Mesendoderm (in vitro differentiated cells): ENCODE measurements at places on chromosomes 3 and 15.
A peak's percentile ranks its signal among the peaks of the same experiment; 100 is the strongest.

DNA sequence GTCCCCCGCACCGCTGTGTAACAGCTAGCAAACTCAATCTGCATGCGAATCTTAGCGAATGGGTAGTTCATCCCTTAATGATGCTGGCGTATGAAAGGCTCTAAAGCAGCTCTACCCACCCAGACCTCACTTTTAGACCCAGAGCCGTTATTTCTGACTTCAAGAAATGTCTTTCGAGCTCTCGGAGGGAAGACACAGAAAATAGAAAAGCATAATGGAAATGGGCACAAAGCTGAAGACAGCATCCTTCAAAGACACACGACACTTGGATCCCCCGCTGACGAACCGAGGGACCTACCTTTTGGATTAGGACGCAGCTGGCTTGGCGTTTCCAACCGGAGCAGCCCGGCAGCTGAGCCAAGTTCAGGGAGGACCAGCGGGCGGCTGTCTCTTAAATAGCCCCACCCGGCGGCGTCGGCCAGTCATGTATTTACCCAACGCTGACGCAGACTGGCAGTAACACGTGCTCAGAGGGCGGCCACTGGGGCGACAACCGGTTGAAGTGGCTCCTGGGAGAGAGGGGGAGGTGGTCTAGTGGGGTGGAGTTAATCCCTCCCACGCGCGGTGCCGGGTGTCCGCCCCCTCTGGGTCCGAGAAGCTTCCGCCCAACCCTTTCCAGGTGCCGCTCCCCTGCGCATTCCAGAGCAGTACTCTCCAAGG lies 1.5 kb downstream of the CCK start:
- DNase-seq = peak; percentile 77

GRCh38 chr15:32923176-32923575 lies 205.4 kb downstream of the GREM1 start:
- DNase-seq = no peak

DNA sequence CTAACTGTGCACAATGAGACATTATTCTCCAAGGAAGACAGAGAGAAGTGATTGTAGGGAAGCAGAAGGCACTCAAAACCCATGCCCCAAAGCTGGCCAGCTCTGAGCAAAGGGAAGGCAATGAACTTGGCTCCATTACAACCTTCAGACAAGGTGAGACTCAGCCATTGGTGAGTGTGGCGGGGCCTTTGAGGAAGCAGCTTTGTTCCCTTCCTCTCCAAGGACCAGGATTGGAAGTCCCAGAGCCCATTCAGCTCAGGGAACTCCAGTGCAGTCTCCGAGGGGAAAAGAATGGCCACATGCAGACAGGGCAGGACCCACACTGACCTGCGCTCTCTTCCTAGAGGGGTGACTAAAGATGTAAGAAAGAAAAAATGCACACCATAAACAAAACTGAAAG lies 23.1 kb downstream of the HEG1 start:
- no peak for DNase-seq

- DNase-seq = no peak
Measured at GRCh38 chr3:17577796-17578520, 164.5 kb downstream of the TBC1D5 start.

- DNase-seq = no peak
Measured at GRCh38 chr3:1583044-1583443, 490.2 kb downstream of the CNTN6 start.

- no peak for DNase-seq
Measured at GRCh38 chr3:123593381-123593780, 8.5 kb upstream of the HACD2 start.

DNA sequence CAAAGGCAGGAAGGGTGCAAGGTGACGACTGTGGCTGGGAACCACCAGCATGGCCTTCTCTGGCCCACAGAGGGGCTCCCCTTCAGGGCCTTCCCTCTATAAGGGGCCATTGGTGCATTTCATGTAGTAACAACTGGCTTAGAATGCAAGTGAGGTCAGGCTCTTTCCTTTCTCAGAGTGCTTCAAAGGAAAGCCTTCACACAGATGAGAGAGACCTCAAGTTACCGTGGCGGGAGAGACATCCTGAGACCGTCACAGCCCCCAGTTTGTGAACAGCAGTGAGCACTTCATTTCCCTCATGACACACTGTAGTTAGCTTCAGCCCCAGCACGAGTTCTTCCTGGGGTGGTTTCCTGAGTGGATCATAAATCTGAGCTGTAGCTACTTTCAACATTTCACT lies 96.6 kb upstream of the LIMD1 start:
- no peak for DNase-seq

- no peak for DNase-seq
Measured at GRCh38 chr3:197989651-197990050, 29.6 kb downstream of the LMLN start.

DNA sequence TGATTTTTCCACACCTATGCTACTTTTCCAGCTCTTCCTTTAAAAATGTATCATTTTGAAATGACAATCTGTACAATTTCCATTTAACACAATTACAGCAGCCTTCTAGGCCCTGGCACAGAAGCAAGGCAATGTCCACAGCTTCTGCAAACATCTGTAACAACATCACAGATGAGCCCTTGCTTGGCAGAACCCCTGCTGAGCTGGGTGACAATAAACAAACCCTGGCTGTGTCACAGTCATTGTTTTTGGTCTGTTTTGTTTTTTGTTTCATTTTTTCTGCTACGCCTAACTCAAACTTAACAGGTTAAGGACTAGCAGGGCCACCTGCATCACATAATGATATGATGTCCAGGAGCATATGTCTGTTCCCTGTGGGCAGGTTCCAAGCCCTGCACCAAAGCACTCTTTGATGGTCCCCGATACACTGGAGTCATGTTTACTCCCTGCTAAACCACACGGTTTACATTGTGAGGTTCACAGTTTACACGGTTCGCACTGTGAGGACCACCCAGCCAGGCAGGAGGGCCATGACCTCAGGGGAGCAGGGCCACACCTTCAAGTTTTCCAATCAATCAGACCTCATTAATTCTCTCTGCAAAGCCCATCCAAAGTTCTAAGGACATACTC lies 186.8 kb upstream of the CHRNA7 start:
- DNase-seq = no peak

GRCh38 chr15:40858706-40859105 lies 14.9 kb downstream of the SPINT1 start:
- no peak for DNase-seq

GRCh38 chr3:9121366-9122001 lies 128.0 kb downstream of the SRGAP3 start:
- DNase-seq = no peak

GRCh38 chr15:66153549-66154415 lies 99.8 kb downstream of the MEGF11 start:
- no peak for DNase-seq

- no peak for DNase-seq
Measured at GRCh38 chr3:159887911-159888310, 100.7 kb upstream of the IL12A start.

- no peak for DNase-seq
Measured at GRCh38 chr3:131713416-131714123, 210.8 kb upstream of the MRPL3 start.

DNA sequence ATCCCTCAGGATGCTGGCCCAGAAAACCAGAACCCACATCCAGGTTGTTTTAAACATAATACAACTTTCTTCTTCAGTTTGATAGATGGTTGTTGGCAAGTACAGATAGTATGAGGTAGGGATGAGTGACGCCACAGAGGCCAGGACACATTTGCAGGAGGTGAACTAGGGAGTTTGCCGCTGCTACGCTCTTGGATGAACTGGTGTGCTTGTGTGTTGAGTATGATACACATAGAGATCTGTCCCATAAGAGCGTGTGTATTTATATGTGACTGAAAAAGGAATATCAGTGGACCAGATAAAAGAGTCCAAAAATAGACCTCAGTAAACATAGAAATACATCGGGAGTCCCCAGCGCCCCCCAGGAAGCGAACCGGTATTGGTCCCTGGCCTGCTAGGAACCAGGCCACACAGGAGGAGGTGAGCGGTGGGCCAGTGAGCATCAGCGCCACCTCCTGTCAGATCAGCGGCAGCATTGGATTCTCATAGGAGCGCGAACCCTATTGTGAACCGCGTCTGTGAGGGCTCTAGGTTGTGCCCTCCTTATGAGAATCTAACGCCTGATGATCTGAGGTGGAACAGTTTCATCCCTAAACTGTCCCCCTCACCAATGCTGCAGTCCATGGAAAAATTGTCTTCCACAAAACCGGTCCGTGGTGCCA lies 98.1 kb downstream of the LRRK1 start:
- peak; percentile 53 for DNase-seq

DNA sequence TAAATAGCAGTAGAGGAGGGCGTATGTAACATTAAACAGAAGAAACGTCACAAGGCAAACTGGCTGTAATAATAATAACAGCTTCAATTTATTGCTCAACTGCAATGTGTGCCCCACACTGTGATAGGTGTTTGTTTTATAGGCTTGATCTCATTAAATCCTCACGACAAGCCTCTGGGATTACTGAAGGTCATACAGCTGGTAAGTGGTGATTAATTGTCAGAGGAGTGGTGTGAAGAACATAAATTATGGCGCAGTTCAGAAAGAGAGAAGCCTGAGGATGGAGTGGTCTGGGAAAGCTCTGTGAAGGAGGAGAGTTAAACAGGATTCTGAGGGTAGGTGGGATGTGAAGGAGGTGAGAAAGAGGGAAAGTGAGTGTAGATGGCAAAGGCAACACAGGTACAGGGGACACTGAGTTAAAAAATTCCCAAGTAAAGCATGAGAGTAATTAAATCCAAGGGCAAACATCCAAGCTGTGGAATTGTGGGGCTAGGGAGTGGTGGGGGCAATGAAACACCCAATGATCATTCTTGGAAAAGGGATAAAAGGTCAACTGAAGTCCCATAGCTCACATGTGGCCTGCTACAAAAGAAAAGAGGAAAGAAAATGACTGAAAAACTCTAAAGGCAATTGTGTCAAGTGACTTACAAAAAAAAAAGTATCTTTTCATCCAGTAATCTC lies 16.5 kb upstream of the GLCE start:
- DNase-seq = no peak

- no peak for DNase-seq
Measured at GRCh38 chr3:189404024-189404423, 227.2 kb upstream of the TP63 start.

DNA sequence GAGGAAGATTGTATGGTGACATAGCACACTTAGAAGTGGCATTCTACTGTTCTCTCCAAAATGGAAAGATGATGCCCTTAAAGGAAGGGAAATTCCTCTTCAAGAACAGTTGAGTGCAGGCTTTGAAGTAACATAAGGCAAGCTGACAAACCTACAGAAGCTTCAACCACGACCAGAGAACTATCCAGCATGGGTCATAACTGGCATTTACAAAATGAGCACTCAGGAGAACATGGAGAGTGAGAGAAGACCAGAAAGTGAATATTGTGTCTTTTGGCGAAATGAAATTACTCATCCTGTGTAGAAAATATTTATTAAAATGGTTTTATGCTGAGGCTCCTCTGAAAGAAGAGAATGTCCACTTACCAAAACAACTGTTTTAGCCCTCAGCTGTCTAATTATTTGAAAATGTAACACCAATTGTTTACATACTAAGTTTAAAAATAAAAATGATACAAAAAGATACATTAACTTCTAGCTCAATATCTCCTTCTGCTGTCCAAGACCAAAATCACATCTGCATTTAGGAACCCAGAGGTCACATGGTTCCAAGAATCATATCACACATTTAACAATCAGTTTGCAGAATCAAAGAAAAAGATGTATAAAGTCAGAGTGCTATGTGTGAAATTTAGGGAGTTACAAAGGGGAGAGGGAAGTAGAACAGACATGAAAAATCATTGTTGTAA lies 216.9 kb downstream of the ATP8B4 start:
- no peak for DNase-seq

DNA sequence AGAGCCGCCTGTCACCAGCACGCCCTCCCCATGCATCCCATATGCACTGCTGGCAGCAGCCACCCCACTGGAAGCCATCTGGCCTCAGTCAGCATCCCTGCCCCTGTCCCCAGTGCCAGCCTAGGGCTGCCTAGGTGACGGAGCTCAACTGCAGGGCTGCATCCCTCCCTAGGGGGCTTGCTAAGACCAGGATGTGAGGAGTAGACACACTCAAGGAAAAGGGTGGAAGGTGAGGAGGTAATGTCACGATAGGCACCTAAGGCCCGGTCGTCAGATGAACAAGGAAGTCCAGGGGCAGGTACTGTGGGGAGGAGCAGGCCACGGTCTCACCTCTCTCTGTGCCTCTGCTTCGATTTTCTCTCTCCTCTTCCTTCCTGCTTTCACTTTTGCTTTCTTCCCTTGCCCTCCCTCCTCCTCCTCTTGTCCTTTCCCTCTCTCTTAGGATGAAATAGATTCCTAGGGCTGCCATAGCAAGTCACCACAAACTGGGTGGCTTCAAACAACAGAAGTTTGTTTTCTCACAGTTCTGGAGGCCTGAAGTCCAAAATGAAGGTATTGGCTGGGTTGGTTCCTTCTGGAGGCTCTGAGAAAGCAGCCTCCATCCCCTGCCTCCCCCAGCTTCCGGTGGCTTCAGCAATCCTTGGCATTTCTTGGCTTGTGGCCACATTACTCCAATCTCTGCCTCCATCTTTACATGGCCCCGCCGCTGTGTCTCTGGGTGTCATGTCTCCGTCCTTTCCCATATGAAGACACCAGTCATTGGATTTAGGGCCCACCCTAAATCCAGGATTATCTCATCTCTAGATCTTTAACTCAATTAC lies 298.3 kb downstream of the SHQ1 start:
- no peak for DNase-seq

GRCh38 chr15:99306694-99307338 lies 55.5 kb downstream of the LRRC28 start:
- DNase-seq = no peak

GRCh38 chr15:28919679-28920655 lies 34.2 kb downstream of the APBA2 start:
- no peak for DNase-seq

DNA sequence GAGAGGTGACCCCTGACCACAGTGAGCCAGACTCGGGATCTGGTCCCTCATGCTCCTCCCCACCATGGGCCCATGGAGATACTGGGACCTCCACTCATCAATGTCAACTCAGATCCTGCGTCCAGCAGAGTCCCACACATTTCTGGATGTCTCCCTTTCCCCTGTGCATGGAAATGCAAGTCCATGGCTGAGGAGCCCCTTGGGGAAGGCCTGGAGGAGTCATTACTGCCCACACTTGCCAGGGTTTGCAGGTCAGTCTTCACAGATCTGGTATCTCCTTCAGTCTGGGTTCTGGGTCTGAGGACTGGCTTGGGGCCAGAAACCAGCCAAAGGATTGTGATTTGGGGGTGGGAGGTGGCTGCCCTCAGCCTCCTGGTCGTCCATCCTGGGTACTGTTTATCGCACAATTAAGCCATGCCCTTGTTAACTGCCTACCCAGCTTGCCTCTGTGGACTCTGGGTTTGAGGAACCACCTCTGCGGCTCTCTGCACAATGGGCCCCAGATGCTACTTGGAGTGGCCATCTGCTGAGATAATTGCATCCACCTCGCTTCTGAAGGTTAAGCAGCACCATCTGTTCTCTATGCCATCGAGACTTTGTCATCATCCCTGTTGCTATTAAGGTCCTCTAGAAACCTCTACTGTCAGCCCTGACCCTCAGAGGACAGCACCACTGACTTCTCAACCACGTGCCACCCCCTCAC lies 49.9 kb upstream of the KLF13 start:
- DNase-seq = no peak

- no peak for DNase-seq
Measured at GRCh38 chr15:96232335-96232734, 98.2 kb upstream of the NR2F2 start.
